ENCODE measurements at places on chromosomes 6 and 20.

GRCh38 chr6:43310134-43310533, 1.5 kb upstream of the CRIP3 start:
- DNase-seq = no peak

DNA sequence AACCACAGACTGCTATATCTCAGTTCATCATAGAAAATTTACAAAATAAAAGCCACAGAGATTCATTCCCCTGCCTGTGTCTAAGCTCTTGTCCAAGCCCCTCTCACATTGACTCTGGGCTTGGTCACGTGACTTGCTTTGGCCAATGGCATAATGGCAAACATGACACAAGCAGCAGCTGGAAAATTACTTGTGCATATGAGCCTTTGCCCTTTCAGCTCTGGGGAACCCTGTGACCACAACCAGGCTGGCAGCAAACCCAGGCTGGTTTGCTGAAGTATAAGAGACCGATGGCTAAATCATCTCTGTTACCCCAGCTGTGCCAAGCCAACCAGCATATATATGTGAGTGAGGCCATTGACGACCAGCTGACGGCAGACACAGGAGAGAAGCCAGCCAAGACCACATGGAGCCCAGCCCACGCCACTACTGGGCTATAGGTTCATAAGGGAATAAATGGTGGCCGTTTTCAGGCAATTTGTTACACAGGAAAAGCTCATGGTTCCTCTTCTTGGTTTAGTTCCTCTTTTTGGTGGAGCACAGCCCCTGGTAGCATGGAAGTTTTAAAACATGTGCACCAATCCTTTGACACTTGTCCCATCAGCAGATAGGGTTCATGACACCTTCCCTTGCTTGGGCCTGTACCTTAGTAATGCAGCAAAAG, 31.8 kb upstream of the RSPO4 start:
- no peak for DNase-seq

- no peak for DNase-seq
Measured at GRCh38 chr6:125834348-125834747, 43.6 kb downstream of the NCOA7 start.

DNA sequence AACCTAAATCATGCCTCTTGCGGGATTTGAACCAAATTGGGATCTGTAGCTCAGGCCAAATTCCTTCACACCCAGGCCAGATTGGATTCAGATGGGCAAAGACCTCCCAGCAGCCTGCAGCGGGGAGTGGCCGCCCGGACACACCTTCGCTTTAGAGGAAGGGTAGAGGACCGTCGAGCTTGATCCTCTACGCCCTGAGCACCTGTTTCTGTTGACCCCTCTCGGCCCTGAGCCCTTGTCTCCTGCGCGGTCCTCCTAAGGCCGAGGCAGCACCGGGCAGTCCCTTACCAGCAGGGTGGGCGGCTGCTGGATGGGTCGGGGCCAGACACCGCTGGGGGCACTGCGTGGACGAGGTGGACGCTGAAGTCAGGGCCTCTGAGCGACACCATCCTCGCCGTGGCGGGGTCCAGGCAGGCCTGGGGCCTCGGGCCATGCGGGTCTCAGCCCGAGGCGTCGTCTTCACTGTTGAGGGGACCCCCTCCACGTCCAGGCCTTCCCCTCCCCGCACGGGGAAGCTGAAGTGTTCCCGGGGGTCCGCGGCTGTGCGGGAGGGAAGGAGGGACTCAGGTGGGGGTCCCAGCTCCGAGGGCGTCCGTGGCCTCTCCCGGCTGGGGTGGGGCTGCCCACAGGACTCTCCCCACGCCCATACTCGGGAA, 114.8 kb downstream of the SMOC2 start:
- no peak for DNase-seq

DNA sequence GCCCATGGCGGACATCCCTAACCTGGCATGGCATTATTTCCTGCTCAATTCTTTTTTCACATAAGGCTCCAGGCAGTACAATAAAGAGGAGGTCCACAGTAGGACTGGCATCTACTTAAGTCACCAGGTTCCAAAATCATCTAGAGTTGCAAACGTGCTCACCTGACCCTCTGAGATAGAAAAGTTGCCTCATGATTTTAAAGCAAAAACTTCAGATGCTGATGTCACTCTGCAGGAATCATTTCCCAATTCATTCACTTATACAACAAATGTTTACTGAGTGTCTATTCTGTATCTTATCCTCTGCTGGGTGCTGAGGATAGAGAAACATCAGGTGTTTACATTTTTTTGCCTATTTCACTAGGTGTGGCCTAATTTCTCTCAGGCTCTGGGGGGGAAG, 2.2 kb downstream of the ADGRF4 start:
- no peak for DNase-seq

- peak; percentile 50 for DNase-seq
Measured at GRCh38 chr6:95576218-95576997, 927 bp upstream of the MANEA start.

- DNase-seq = peak; percentile 81
Measured at GRCh38 chr6:26157251-26158075, 70.2 kb downstream of the HFE start.

GRCh38 chr6:92433911-92434310, 985.4 kb downstream of the EPHA7 start:
- no peak for DNase-seq

DNA sequence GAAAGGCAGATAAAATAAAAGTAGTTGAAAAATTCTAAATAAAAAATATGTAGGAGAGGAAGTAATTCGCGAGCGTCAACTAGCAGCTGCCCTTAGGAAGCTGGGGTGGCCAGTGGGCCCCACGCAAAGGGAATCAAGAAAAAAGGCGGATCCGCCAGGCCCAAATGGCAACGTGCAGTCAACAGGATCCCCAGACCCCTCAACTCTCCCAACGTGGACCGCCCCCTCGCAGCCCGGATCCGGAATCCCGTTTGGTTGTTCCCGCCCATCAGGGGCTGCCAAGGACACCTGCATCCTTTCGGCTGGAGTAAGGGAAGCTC, 296 bp downstream of the DZANK1 start:
- DNase-seq = no peak

GRCh38 chr6:67663105-67663895, 971.8 kb upstream of the ADGRB3 start:
- DNase-seq = no peak

- no peak for DNase-seq
Measured at GRCh38 chr20:57460781-57461465, 64.0 kb downstream of the CTCFL start.

- peak; percentile 52 for DNase-seq
Measured at GRCh38 chr20:63442100-63442493, 30.4 kb downstream of the KCNQ2 start.

DNA sequence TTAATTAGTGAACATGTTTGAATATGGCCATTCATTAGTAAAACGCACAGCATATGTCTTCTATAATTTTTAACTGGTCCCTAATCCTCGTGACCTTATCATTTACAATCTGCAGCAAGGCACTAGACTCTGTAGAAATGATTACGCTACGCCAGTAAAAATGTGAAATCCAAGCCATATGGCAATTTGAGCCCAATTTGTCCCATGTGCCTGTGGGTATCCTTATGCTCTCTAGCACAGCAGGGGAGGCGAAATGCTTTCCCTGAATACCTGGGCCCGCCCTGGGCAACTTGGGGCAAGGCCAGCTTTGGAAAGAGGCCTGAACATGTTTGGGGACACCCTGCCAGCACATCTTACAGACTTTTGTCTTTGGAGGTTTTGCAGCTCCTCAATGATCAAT, 122.7 kb upstream of the AGPAT4 start:
- DNase-seq = no peak

DNA sequence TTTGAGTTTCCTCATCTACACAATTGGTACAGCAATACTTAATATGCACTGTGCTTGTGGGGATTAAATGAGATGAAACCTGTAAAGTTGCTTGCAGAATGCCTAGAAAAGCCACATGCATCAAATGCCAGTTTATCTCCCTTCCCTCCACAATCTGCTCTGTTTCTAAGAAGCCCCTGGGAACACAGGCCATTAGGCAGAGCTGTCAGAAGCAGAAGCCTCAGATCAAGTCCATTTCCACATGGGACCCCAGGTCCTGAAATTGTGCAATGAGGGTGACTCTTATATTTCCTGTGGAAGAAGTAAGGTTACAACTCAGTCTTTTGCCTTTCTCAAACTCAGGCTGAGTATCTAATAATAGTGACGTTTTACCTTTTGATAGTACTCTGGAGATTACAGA, 737.4 kb downstream of the KIF16B start:
- DNase-seq = no peak

DNA sequence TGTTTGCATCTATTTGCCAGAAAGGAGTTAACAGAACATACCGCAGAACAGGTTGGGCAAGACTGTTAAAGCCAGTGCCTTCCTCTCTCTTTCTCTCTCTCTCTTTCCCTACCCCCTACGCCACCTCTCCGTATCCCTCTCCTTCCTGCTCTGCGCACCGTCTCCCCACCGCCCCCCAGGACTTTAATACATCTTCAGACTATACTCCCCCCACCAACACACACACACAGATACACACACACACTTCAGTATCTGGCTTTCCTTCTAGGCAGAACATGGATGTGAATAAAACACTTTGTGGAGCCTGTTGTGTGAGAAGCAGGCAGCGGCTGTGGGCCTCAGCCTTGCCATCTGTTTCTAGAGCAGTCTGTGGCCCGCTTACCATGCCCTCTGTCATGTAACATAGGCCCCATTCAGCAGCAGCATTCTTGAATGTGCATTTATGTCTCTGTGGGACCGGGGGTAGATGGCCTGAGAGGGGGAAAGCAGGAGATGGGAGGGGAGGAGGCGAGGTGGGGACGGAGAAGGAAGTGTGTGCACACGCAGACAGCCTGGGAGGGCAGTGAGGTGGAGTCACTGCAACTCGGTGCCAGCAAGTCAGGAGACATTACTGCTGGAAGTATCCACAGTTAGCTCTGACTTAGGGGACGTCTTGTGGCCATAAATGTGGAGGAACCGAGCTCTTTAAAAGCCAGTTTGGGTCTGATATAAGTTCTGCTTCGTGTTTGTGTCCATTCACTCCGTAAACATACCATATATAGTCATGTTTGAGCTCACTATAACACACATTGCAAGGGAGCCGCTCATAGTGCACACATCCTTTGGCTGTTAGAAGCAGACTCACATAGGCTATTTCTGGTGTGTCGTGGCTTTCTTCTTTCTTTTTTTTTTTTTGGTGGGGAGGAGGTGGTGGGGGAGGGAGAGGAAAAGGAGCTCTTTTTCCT, 38.4 kb downstream of the RREB1 start:
- DNase-seq = no peak

DNA sequence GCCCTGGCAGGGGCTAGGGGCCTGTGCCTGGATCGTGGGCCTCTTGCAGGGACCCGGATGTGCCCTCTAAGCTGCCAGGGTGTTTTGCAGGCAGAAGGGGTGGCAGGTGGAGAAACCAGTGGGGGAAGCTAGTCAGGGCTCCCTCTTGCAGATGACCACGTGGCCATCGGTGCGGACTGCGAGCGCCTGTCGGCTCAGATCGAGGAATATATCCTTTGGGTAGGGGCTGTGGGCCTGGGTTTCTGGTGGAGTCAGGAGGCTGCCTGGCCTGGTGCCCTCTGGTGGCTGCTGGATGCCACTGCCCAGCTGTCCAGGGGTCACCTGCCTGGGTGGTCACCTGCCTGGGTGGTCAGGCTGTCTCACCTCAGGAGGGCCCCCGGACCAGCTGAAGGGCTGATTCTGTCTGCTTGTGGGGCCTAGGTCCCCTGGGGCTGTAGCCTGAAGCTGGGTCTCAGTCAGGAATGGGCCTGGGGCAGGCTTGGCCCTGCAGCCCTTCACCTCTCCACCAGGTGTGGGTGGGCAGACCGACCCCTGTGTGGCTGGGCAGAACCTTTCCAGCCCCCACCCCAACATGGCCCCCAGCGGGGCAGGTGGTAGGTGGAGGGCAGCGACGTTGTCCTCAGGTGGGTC, 6.7 kb downstream of the TCEA2 start:
- DNase-seq = peak; percentile 31

DNA sequence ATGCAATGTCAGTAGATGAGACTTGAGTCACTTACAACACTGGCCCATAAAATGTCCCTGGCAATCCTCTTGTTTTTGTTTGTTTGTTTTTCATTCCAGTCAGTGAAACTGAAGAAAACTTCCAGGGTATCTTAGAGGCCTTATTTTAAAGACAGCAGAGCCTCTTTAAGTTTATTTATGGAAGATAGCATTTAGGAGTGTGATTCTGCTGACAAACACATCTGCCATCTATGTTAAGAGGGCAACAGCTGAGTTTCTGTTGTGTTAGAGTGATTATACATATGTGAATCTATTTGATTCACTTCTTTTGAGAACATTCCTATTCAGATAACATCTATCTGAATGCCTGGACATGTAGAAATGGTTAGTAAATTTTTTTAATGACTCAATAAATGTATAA, 812.6 kb downstream of the TENT5A start:
- DNase-seq = no peak

- no peak for DNase-seq
Measured at GRCh38 chr6:51654647-51655046, 432.8 kb downstream of the PKHD1 start.

GRCh38 chr6:166400181-166400580, 17.4 kb upstream of the MPC1 start:
- DNase-seq = no peak

DNA sequence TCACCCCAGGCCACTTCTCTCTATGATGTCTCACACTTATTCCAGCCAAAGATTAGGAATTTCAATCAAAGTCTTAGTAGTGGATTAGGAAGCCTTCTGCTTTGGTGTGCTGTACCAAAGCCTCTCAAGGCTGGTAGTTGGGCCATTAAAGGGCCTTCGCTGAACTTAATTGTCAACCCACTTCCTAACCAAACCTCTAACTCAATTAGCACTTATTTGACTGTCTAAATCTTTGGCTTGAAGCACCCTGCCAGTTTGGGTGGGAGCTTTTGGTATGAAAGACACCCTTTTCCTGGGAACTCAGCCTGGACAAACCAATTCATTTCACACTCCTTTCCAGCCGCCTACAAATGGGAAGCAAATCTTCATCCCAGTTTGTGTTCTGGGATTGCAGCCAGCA, 81.5 kb downstream of the BMP2 start:
- DNase-seq = no peak

- no peak for DNase-seq
Measured at GRCh38 chr20:41631826-41632225, 13.6 kb upstream of the CHD6 start.

DNA sequence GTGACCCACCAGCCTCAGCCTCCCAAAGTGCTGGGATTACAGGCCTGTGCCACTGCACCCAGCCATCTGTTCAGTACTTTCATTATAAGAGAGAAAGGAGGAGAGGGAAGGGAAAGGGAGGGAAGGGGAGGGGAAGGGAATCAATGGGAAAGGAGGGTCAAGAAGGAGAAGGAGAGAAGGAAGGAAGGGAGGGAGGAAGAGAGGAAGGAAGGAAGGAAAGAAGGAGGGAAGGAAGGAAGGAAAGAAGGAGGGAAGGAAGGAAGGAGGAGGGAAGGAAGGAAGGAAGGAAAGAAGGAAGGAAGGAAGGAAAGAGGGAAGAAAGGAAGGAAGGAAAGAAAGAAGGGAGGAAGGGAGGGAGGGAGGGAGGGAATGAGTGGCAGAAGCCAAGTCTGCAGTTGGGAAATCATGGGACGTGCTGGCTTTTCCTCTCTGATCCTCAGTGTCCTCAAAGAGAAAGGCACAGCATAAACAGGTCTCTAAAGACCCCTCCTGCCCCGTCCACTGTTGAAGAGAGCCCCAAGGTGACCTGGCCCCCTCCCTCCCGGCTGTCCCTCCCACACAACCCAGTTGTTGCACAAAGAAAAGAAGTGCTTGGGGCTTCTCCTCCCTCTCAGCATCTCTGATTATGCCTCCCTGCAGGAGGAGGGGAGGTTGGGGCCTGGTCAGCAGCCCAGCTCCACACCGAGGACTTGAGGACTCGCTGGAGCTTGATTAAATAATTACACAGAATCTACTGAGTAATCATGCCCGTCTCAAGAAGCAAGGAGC, 69.1 kb upstream of the TOP1 start:
- no peak for DNase-seq

Measured in T-helper 1 cell (primary cell).